ENCODE measurements at places on chromosomes 16 and 17. TPM values are rescaled to one million over a fixed set of nuclear protein-coding genes. Genes with fewer than 3 reads are reported as not detected.

GRCh38 chr16:68991075-68991474, 114.4 kb upstream of the HAS3 start:
- no peaks in the 10 kb centered on the region for H3K36me3 ChIP-seq
- no peak overlapping the region for H3K27ac ChIP-seq
- no peak overlapping the region for H3K4me3 ChIP-seq
- DNase-seq, result no peak

GRCh38 chr17:33725675-33726271, 432.7 kb upstream of the ASIC2 start:
- H3K4me1 ChIP-seq, result no peaks in the 10 kb centered on the region
- H3K27me3 ChIP-seq, result peaks cover 3% of the 10 kb centered on the region
- no peak for DNase-seq
- H3K27ac ChIP-seq, result no peak overlapping the region
- H3K4me3 ChIP-seq, result no peak overlapping the region
- H3K36me3 ChIP-seq, result no peaks in the 10 kb centered on the region

DNA sequence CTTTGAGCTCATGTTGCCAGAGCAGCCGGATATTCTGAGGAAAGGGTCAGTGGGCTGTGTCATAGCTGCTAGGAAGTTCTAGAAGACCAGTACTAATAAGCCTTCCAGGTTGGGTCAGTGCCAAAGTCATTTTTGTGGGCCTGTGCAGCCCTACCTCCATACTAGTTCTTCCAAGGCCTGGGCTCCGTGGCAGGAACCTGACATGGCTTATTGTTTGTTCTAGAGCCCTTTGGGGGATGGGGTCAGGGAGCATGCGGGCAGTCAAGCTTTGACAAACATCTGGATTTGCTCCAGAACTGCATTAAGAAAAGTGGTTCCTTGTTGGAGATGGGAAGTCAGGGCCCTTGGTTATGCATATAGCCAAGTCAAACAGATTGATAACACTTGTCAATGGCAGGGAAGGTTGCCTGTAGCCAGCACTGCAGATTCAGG, 7.6 kb downstream of the ALKBH5 start:
- no peak overlapping the region for H3K4me3 ChIP-seq
- DNase-seq, result no peak
- H3K36me3 ChIP-seq, result no peaks in the 10 kb centered on the region
- peaks cover 33% of the 10 kb centered on the region for H3K4me1 ChIP-seq
- H3K27me3 ChIP-seq, result no peaks in the 10 kb centered on the region

- H3K27me3 ChIP-seq, result no peaks in the 10 kb centered on the region
- H3K27ac ChIP-seq, result no peak overlapping the region
- H3K36me3 ChIP-seq, result no peaks in the 10 kb centered on the region
These were observed 39.5 kb downstream of the SMARCE1 start for GRCh38 chr17:40608061-40608581.

- H3K4me3 ChIP-seq, result no peak overlapping the region
- peak; percentile 22 for DNase-seq
- no peak overlapping the region for H3K27ac ChIP-seq
- H3K36me3 ChIP-seq, result no peaks in the 10 kb centered on the region
- H3K4me1 ChIP-seq, result no peaks in the 10 kb centered on the region
- H3K27me3 ChIP-seq, result no peaks in the 10 kb centered on the region
These were observed 36.7 kb downstream of the KIAA0753 start for GRCh38 chr17:6603744-6604325.

GRCh38 chr17:19750835-19751234, 2.7 kb upstream of the ALDH3A1 start:
- H3K27ac ChIP-seq, result no peak overlapping the region
- H3K4me1 ChIP-seq, result no peaks in the 10 kb centered on the region
- H3K27me3 ChIP-seq, result no peaks in the 10 kb centered on the region
- no peaks in the 10 kb centered on the region for H3K36me3 ChIP-seq
- no peak for DNase-seq

Gene STARD3
- total RNA-seq, result 202 TPM

Gene ARHGAP23
- 204 TPM for total RNA-seq

Gene LGALS9
- total RNA-seq, result 7.2 TPM

DNA sequence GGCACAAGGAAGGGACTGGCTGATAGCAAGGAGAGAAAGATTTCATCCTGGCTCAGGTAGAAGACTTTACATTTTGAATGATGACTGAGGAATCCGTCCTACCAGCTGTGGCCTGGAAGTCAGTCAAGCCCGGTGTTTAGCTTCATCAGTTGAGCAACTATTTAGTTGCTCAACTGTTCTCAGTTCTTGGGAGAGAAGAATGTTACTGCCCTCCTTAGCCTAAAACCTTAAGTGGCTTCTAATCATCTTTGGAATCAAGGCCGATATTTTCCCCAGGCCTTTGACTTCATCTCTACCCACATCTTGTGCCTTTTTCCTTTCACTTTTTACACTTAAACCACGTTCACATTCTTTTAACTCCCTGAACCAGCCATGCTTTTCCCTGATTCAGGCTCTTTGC, 17.3 kb upstream of the RBL2 start:
- H3K36me3 ChIP-seq, result no peaks in the 10 kb centered on the region
- H3K27ac ChIP-seq, result no peak overlapping the region
- H3K4me1 ChIP-seq, result no peaks in the 10 kb centered on the region
- no peak for DNase-seq
- no peak overlapping the region for H3K4me3 ChIP-seq

Gene PEX12
- 9.4 TPM for total RNA-seq

Gene UNC45B
- total RNA-seq, result 0.96 TPM

GRCh38 chr17:33049781-33050414, 58.3 kb downstream of the SPACA3 start:
- no peak for DNase-seq
- H3K36me3 ChIP-seq, result no peaks in the 10 kb centered on the region
- H3K4me3 ChIP-seq, result no peak overlapping the region
- no peaks in the 10 kb centered on the region for H3K27me3 ChIP-seq

GRCh38 chr17:49581648-49581998, 6.0 kb downstream of the NXPH3 start:
- H3K4me1 ChIP-seq, result no peaks in the 10 kb centered on the region
- no peaks in the 10 kb centered on the region for H3K36me3 ChIP-seq
- no peaks in the 10 kb centered on the region for H3K27me3 ChIP-seq
- no peak overlapping the region for H3K27ac ChIP-seq
- no peak overlapping the region for H3K4me3 ChIP-seq

Gene MGAT5B
- 4.1 TPM for total RNA-seq

Gene ACSM3
- 99.6 TPM for total RNA-seq

DNA sequence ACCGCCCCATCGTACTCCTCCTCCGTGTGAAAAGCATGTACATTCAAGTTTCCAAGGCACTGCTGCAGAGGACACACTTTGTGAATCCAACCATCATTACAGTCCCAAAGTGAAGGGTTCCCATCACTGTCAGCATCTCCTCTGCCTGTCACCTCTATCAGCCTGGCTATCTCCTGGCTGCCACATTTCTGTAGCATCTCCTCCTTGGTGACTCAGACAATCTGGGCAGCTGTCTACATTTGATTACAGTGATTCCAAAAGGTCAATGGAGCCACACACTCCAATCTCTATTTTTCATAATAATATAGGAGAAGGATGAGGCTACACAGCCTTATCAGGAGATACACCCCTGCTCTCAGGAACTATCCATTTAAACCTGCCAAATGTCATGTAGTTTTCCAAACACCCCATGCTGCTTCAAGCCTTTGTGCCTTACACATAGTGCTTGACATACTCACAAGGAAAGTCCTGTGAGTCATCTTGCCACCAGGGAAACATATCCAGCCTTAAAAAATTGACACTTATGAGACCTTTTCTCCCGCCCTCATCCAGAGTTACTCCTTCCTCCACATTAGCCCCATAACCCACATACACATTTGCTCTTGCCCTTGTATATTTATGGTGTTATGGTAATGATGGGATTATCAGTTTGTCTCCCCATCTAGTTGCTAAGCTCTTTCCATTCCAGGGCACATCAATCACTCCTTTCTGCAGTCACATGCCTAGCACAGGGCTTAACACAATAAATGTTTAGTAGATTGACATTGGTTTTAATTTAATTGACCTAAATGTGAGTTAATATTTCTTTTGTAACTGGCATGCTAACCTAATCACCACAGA, 250.1 kb upstream of the CDH5 start:
- H3K4me1 ChIP-seq, result no peaks in the 10 kb centered on the region
- H3K27me3 ChIP-seq, result no peaks in the 10 kb centered on the region
- H3K36me3 ChIP-seq, result no peaks in the 10 kb centered on the region
- no peak for DNase-seq

Gene CCL23
- total RNA-seq, result 8.7 TPM

Gene KRT222
- total RNA-seq, result 0.05 TPM

Gene PPM1E
- total RNA-seq, result 7.8 TPM

Gene CAMKK1
- total RNA-seq, result 2.0 TPM

DNA sequence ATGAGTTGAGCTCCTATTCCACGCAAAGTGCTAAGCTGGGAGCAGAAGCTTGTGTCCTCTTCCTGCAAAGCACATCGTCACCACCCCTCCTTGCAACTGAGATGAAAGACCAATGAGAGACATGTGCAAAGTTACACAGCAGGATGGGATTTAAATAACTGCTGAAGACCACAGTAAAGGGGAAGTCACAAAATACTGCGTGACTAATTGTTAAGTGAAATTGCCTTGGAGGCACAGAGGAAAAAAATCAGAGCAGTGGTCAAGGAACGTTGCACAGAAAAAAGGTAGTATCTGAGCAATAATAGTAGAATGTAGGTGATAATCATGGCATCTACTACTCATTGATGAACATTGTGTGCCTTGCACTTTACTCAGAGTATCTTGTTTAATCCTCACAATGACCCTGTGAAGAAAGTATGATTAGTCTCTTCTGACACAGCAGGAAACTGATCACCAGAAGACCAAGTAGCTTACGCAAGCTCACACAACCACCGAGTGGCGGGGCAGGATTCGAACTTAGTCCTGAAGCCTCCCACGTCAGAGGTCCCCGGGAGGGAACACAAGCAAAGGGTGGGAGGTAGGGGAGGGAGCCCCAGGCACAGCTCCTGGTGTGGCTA, 15.4 kb upstream of the MYO18A start:
- H3K4me1 ChIP-seq, result no peaks in the 10 kb centered on the region
- H3K4me3 ChIP-seq, result no peak overlapping the region
- no peaks in the 10 kb centered on the region for H3K27me3 ChIP-seq
- no peak for DNase-seq
- H3K27ac ChIP-seq, result no peak overlapping the region

All from prostate gland (tissue), 2 donors.